ENCODE measurements at places on chromosomes 16 and 17.

DNA sequence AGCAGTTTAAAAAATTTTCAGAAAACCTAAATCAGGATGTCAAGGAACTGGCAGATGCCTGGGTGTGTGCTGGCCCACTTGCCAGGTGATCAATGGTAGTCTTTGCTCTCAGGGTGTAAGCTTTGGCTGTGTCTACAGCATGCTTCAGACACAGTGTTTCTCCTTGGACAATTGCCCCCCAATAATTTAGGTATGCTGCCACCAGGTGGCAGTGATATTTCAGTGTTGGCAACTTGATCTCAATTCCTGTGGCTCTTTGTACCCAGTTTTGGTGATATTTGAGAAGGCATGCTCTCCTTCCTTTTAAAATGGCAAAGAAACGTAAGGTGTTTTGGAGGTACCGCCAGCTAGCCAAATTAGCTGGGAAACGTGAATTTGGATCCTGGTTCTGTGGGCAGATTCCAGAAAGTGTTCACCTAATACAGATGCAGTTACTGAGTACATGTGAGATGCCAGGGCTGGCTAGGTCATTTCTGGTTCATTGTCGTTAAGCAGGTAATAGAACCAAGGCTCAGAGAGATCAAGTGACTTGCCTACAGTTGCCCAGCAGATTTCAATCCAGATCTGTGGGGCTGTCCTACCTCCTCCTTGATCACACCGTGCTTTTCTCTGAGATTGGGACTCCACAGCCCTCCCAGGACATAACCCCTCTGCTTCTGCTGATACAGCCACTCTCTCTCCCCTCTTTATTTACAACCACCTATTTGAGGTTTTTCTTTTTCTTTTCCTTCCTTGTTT, 155.6 kb upstream of the PLCG2 start:
- peak; percentile 19 for DNase-seq

- DNase-seq = no peak
Measured at GRCh38 chr16:58222532-58223316, 24.8 kb upstream of the CSNK2A2 start.

GRCh38 chr17:3036800-3037199, 26.6 kb downstream of the OR1D5 start:
- no peak for DNase-seq

DNA sequence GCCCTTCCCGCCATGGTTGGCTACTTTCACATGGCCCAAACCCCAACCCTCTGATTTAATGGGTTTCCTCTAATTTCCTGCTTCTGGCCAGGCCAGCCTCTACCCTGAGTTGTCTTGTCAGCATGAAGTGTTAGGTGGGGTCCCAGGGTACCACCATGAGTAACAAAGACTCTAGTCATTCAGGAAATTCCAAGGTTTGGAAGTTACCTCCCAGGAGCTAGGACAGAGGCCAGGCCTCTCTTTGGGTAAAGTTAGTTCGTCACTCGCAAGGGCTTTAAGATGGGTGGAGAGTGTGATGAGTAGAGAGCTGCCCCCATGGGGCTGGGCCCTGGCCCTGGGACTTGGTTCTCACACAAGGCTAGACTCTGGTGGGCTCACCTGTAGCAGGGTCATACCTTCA, 54.6 kb downstream of the PLD6 start:
- DNase-seq = no peak

Measured in COLO829 (cell line).